ENCODE measurements at places on chromosomes 11 and 22.

GRCh38 chr11:31813391-31814175 is 2.5 kb upstream of the PAX6 start:
- DNase-seq, result no peak

- no peak for DNase-seq
Observed at GRCh38 chr11:6233984-6234386, 451 bp downstream of the FHIP1B start.

GRCh38 chr11:27409049-27409448 is 46.0 kb upstream of the CCDC34 start:
- no peak for DNase-seq

DNA sequence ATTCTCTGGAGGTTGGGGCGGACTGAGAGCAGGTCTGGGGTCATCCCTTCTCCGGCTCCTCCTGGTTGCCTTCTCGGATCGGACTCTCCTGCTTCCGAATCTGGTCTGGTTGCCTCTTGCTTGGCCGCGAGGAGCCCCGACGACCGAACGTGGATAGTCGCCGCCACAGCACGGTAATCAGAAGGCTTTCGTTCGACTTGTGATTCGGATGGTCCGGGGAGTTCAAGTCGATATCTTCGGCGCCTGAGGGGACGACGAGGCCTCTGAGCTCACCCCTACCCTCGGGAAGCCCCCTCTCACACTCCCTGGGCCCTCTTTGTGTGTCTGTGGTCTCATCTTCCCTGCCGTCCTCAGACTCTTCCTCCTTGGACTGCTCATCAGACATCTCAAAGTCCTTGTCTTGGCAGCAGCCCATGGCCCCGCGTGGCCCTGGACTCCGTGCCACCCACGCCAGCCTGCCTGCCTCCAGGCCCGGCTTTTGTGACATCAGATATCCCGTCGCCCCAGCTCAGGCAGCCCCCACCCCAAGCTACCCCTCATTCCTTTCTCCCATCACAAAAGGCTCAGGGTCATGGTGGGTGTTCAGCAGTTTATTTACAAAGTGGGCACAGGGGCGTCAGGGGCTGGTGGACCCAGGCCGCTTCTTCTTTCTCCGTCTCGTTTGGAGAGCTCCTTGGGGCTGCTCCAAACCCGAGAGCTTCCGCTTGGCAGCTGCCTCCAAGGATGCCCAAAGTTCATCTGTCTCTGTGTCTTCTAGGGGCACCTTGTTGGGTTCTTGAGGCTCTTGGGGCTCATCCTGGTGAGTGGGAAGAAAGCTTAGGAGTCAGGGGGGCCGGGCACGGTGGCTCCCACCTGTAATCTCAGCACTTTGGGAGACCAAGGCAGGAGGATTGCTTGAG is at the start of gene TEX54:
Gene TEX54 (minus strand): TSS at position 506 of the 899 bp plus-strand sequence.
- no peak for DNase-seq

- no peak for DNase-seq
Observed at GRCh38 chr22:49693416-49693815, 134.3 kb downstream of the BRD1 start.

DNA sequence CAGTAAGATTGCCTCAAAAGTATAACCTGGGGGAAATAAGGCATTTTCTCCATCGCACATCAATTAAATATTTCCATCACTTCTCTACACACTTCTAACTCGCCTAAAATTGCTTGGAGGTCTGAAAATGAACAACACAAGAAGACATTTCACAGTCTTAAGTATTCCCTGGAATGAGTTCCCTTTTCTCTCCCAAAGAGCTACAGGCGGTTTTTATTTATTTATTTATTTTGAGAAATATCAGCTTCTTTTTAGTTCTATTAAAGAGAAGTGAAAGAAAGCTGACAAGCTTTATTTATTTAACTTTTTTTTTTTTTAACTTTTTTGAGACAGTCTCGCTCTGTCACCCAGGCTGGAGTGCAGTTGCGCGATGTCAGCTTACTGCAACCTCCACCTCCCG is 11.5 kb upstream of the PARVB start:
- no peak for DNase-seq

DNA sequence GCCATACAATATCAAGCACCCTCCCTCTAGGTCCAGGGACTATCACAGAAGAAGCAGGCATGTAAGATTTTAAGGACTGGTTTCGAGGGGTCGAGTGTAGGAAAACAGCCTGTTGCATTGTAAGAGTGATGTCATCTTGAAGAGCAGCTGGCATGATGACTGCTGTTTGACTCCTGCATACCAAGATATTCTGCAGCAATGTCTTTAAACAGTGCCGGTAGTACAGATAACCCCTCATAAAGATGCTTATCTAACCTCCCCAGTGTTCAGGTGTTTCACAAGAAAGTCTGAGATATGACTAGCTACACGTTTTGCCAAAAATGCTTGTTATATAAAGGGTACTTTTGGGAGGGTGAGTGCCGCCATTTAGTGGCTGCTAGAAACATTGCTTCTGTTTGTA is 12.0 kb downstream of the FAM111A start:
- DNase-seq, result no peak

DNA sequence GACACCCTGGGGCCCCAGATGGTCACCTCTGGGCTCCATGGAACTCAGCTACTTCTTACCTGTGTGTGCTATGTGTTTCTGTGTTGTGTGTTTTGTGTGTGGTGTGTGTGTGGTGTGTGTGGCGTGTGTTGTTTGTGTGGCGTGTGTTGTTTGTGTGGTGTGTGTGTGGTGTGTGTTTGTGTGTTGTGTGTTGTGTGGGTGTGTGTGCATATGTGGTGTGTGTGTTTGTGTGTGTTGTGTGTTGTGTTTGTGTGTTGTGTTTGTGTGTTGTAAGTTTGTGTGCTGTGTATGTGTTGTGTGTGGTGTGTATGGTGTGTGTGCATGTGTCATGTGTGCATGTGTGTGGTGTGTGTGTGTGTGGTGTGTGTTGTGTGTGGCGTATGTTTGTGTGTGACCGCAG is 3.8 kb upstream of the WNT7B start:
- no peak for DNase-seq

DNA sequence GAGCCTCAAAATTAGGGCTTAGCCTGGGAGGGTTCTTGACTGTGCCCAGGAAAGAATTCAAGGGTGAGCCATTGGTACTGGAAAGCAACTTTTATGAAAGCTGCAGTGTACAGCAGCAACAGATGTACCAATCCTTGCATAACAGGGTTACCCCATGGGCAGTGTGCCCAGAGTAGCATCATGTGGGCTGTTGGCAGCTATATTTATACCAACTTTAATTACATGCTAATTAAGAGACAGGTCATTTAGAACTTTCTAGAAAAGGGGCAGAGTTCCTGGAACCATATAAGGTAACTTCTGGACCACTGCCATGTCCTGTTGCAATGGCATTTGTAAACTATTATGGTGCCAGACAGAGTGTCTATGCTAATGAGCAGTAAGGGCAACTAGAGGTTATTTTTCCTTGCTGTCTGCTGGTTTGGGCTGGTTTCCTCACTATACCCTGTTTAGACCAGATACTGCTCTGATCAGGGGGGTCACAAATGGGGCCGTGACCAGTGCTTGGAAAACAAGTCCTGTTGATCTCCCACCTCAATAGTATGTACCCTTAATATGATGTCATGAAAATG is 1120.5 kb upstream of the RAG2 start:
- no peak for DNase-seq

DNA sequence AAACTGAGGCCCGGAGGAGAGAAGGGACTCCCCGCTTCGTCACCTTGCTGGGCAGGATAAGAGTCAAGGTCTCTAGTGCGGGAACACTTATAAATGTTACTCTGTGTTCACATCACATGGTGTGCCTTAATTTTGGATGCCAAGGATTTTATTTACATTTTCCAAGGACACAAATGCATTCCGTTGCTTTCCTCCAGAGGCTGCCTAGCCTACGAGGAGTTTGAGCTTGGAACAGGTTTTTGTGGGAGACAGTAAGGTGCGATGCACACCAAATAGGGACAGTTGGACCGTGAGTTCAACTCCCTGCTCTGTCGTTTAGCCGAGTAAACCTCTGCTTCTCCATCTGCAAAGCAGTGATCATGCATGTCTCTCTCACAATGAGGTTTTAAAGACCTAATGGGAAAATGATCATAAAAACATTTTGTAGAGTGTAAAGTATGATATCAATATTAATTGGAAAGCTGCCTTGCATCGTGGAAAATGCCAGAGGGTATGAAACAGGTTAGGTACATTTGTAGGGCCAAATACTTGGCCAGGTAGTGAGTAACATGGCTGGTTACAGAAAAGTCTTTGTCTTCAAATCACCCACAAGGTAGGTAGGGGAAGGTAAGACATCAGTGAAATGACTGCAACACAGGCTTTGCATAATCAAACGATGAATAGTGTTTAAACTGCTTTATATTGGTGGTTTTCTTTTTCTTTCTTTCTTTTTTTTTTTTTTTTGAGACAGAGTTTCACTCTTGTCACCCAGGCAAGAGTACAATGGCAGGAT is 61.8 kb downstream of the ST3GAL4 start:
- DNase-seq, result no peak

DNA sequence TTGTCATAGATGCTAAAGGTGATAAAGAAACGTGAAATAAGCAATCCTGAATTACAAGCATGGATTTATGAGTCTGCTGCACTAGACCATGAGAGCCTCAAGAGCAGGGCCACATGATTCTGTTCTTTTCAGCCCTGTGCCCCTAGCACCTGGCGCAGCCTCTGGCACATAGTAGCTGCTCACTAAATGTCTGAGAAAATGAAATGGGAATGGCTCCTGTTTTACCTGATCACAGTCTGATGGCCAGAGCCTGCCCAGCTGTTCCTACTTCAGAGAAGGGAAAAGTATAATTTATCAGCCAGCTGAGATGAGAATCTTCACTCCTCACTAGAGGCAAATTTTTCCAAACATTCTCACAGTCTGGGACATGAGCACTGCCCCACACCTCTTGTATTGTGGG is 10.7 kb upstream of the PKNOX2 start:
- DNase-seq, result no peak

DNA sequence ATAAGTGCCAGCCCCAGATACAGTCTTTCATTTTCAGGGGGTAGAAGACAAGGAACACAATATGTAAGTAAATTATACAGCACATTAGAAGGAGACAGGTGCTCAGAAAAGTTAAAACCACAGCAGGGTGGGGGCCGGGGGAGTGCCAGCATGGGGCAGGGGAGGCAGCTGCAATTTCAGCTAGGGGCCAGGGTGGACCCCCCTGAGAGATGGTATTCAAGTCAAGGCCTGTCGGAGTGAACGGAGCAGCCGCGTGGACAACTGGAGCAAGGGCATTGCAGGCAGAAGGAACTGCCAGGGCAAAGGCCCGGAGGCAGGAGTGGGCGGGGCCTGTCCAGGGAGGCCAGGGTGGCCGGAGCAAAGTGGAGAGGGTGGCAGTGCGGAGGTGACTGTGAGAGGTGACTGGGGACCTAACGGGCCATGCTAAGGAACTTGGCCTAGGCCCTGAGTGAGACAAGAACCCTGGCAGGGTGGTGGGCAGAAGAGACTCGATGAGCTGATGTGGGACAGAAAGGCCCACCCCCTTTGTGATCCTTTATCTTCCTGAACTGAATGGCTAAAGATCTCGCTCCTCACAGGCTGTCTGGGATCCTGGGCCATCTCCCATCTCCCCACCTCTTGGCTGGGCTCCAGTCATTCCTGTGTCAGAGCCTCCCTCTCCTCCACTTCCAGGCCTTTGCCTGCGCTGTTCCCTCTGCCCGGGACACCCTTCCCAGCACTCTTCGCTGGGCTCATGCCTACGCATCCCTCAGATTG is 22.4 kb upstream of the FLRT1 start:
- no peak for DNase-seq

GRCh38 chr22:46149512-46150033 is 753 bp upstream of the PPARA start:
- DNase-seq, result no peak
